ENCODE measurements at places on chromosomes 7 and 10.

GRCh38 chr7:40802497-40802896, 667.7 kb downstream of the SUGCT start:
- no peak for ATAC-seq

DNA sequence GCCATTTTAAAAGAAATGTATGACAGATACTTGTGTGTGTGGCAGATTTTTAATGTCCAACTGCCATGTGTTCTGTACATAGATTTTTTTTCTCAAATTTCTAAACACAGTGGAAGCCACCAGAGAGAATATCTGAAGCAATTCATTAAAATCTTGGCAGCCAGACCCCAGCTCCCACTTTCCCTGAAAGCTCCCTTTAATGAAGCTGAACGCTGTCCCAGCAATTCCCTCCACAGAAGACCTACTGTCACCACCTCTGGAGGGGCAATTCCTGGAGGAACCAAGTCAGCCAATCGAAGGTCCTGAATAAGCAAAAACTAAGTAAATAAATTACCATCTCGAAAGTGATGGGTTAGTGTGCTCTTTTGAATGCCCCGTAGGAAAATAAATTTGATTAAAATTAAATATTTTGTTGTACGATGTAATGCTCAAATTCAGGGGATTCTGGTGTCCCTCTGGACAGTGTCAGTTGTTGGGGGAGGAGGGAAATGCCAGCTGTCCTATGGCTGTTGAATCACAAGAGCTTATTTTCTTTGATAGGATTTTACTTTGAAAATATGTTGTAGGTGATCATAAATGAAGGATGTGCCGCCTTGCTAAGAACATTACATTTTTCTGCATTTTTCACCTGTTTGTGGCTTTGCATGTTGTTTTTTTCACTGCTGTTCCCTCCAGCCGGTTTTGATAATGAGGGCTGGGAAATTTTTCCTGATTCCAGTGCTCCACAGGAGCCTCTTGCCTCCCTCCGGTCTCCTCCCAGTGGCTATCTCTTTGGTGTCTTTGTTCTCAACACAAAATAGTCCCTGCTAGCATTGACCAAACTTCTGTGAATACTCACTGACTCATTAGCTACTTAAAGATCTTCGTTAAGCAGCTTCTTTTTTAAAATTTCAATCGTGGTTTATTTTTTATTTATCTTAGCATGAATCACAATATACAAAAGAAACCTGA, 9.2 kb upstream of the GSAP start:
- no peak for ATAC-seq

DNA sequence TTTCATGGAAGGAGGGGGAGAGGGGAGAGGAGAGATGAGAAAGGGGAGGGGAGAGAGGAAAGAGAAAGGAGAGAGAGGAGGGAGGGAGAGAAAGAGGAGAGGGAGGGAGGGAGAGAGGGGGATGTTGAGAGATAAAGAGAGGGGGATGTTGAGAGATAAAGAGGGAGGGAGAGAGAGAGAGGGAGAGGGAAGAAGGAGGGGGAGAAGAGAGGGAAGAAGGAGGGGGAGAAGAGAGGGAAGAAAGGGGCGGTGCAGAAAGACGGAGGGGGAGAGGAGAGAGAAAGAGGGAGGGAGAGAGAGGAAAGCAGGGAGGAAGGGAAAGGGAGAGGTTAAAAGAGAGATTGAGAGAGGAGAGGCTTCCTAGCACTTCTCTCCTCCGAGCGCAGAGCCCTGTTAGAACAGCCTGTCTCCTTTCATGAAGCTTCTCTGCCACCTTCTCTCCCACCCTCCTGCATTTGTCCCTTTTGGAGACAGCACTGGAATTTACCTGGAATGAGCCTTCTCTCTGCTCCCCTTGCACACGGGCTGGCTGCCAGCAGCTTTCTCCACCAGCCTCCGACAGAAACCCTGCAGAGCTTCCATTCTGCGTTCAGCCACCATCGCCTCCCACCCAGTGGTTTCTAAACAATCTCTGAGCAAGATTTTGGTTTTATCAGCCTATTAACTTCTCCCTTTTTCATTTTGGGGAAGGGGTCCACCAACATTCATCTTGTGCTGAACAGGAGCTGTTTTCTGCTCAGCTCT, 74.0 kb upstream of the CARD11 start:
- no peak for ATAC-seq

- no peak for ATAC-seq
These were observed 102.7 kb downstream of the LMBR1 start for GRCh38 chr7:156790264-156790663.

- no peak for ATAC-seq
These were observed 190.1 kb downstream of the MLLT10 start for GRCh38 chr10:21724020-21724589.

GRCh38 chr7:143250822-143251221, 12.4 kb upstream of the GSTK1 start:
- ATAC-seq, result no peak

DNA sequence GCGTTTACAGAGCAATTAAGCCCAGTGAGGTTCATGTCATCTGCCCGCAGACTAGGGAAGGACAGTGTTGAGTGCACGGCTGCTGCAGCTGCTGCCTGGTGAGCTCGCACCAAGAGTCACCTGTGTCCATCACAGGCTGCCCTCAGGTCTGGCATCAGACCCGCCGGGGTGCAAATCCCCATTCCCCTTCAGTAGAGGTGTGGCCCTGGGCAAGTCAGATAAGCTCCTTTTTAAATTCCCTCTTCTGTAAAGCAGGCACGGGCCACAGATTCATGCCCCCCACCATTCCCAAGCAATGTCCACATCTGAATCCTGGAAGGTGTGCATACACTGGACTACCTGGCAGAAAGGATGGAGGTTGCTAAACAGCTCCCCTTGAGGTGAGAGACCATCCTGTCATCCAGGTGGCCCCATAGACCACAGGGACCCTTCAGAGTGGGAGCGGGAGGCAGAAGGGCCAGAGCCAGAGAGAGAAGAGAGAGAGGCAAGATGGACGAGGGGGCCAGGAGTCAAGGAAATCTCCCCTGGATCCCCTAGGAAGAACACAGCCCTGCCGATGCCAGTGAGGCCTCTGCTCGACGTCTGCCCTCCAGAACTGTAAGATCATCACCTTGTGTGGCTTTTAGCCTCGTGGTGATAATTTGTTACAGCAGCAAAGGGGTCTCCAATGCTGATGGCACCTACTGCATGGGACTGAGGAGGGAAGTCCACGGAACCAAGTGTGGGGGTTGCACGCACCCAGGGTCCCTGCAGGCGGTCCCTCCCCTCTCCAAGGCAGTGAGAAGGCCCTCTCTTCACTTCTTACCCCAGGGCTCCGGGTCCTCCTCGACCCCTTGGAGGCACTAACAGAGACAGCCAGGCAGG, 168.8 kb downstream of the TCERG1L start:
- ATAC-seq, result no peak
